ENCODE measurements at places on chromosomes 12 and 14. TPM values are rescaled to one million over a fixed set of nuclear protein-coding genes. Genes with fewer than 3 reads are reported as not detected.

The TAS2R42 gene
- not detected for polyA plus RNA-seq

DNA sequence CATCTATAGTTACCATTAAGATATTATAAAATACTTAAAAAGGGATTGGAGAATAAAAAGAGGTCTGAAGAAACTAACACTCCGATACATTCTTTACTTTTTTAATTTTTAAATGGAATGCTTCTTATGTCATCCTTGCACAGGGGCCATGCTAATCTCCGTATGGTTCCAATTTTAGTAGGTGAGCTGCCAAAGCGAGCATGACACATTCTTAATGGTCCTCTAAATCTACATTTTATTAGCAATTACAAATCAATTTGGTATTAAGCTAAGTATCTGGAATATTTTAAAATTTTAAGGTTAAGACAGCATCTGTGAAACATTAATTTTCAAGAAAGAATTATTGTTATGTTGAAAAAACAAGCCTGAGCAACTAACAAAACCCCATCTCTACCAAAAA, 6.2 kb upstream of the ARID4A start:
- peak; percentile 65 for DNase-seq

The HIGD1C gene
- polyA plus RNA-seq = not detected

The NUBPL gene
- polyA plus RNA-seq = 9.8 TPM

DNA sequence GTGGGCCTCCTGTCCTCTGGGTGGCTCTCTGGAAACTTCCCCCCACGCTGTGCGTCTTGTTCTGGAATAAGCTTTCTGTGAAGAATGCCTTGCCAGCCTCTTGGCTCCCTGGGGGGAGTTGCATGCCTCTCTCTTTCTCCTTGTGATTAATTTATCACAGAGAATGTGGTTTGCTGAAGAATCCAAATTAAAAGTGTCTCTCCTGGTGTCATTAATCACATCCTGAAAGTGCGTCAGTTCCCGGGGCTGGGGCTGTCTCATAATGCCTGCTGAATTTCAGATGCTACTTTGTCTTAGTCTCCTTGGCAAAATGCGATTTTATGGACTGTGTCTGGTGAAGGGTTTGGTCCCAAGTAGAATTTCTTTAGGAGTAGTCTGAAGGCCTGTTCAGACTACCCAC, 787.7 kb upstream of the TMEM132C start:
- DNase-seq = peak; percentile 27

The ASCL1 gene
- not detected for polyA plus RNA-seq

DNA sequence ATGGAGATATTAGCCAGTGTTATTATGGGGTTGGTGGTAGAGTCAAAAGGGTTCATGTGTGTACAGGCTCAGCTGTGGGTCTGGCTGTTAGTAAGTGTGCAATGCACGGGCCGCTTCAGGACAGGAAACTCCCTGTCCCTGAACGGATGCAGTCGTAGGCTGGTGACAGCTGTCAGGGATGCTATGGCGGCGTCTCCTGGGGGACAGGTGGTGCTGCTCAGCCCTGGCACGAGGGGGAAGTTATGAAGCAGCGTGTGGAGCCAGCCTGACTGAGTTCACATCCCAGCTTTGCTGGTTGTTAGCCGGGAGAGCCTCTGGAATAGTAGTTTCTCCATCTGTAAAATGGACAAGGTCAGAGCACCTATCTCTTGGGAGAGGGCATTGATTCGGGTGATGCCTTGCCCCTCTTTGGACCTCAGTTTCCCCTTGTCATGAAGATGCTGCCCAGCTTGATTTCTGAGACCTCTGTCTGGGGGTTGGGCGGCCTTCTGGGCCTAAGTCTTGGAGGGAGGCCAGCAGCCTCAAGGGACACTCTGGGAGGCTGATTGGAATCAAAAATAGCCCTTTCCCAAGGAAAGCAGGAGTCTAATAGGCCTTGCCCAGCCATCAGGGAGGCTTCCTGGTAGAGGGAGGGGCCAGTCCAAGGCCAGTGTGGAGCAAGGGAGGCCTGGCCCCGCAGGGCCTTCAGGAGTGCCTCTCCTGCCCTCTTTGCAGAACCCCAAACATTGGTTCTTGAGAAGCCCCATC, 7.1 kb downstream of the ASB2 start:
- no peak for DNase-seq

The DBX2 gene
- polyA plus RNA-seq = not detected

GRCh38 chr14:99325016-99325415, 53.0 kb upstream of the BCL11B start:
- DNase-seq = no peak

The SAMD15 gene
- polyA plus RNA-seq = 0.95 TPM

DNA sequence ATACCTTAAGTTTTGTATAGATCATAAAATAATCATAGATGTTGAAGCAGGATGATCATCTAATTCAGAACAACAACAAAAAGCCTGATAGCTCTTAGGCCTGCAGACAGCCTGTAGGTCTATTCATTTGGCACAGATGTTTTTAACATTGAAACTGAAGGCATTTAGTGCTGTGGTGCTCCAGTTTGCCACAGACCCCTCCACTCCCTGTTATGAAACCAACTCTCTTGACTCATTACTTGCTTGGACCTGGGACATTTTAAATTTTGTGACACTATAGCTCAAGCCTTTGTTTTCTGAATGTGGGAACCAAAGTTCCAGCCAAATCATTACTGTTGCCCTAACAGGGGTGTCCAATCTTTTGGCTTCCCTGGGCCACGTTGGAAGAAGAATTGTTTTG, 9.1 kb downstream of the PRKCH start:
- no peak for DNase-seq

The SOAT2 gene
- 0.33 TPM for polyA plus RNA-seq

DNA sequence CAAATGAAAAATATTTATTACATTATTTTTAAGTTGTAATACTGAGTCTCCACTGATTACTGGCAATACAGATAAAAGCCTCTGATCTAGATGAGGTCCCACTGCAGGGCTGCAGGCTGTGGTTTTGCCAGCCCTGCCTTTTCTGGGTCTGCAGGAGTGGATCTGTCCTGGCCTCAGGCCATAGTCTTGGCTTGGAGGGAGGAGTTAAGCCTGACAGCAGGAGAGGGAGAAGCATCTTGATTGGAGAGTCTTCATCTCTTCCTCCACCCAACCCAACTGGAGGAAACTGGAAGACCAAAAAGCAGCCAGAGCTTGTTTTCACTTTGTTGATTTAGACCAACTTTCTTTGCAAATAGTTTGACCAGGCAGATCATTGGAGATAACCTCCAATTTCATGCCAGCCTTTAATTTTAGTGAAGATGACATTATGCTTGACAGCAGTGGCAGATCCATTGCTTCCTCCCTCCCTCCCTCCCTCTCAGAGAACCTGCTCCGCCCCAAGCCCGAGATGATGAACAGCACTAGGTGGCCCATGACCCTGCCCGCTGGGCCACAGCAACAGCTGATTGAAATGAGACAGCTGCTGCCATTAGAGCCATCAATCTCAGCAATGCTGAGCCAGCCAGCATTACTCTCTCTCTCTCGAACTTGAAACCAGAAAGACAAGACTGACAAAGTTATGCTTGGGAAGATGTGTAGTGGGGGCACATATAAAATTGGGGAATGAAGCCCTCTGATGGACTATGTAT, 222.4 kb downstream of the GLT1D1 start:
- no peak for DNase-seq

- DNase-seq = peak; percentile 18
Measured at GRCh38 chr12:68505970-68506369, 104.7 kb upstream of the RAP1B start.

DNA sequence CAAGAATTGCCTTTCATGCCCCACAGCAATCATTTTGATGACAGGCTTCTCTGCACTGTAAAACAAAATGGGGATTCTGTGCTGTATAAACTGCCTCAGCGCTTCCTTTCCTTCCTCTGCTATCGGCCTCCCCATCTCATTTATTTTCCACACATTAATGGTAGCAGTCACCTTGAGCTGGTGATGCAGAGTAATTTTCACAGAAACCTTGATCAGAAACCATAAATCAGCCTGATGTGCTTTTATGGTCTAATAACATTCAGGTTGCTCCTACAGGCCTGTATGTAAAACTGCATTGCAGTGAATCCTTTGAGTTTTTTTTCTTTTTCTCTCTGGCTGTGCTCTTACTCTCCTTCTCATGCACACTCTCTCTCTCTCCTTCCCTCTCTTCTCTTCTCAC, 578.4 kb upstream of the STXBP6 start:
- DNase-seq = no peak

GRCh38 chr12:6840761-6841515, at the start of gene GNB3:
TSS of gene GNB3 (plus strand) at chr12:6840925. CDS start at chr12:6841288, 363 bp downstream.
- no peak for DNase-seq

GRCh38 chr12:94962670-94963069, 40.8 kb downstream of the NDUFA12 start:
- DNase-seq = no peak

- peak; percentile 80 for DNase-seq
Measured at GRCh38 chr14:63727231-63727735, 582 bp downstream of the SGPP1 start.

DNA sequence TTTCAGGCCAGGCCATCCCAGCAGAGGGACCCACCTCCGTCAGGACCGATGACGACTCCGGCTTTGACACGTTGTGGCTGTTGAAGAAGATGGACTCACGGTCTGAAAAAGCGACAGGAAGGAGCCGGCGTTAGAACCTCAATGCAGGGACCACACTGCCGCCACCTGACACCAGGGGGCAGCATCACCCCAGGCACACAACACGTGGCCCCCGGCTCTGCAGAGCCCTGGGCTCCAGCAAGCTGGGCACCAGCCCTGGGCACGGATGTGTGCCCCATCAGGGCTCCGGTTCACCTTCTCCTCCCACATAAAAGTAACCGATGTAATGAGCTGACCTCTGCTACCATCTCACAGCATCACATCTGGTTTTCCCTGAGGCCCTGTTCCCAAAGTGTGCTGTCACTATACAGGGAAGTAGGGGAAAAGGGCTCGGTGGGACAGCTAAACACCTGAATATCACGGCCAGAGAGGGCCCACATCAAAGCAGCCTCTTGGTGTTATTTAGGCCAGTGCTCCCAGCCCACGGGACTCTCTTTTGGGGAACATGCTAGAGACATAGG, 29.0 kb downstream of the CHGA start:
- DNase-seq = peak; percentile 74

GRCh38 chr12:119692410-119692809, 24.5 kb downstream of the PRKAB1 start:
- no peak for DNase-seq

The STAT2 gene
- polyA plus RNA-seq = 104 TPM

DNA sequence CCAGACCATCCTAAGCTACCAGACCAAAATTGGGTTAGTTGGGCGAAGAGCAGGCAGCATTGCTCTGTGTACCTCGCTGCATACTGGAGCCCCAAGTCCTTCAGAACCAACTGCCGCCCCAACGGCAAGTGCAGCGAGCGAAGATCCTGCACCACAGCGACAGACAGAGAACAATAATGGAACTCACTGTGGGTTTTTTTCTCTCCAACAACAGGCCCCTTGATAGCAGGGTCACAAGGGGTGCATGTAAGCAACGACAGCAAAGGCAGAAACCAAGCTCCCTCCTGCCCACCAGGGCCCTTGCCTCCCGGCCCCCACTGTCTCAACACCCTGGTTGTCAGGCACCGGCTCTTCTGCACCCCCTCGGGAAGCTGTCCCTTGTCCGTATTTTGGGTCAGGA, 39.0 kb downstream of the RNF34 start:
- no peak for DNase-seq

The ADAM20 gene
- polyA plus RNA-seq = not detected

DNA sequence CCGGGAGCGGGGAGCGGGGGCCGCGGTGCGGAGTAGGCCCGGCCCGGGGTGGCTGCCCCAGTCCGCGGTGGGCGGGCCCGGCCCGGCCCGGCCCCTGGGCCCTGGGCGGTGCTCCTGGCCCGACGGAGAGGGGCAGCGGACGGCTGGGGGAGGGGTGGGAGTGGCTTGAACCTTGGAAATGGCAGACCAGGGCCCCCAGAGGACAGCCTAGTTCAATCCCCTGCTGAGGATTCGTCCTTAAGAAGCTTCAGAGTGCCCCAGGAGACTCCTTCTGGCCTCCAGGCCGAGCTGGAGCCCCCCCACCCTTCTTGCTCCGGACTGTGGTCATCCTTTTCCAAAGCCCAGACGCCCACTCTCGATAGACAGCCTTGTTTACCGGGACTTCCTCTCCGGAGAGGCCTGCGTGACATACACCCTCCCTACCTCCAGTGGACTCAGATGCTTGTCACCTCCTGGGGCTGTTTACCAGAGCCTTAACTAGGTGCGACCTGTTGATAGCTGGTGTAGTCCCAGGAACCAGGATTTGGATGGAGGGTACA, 458 bp downstream of the KHNYN start:
- peak; percentile 91 for DNase-seq

DNA sequence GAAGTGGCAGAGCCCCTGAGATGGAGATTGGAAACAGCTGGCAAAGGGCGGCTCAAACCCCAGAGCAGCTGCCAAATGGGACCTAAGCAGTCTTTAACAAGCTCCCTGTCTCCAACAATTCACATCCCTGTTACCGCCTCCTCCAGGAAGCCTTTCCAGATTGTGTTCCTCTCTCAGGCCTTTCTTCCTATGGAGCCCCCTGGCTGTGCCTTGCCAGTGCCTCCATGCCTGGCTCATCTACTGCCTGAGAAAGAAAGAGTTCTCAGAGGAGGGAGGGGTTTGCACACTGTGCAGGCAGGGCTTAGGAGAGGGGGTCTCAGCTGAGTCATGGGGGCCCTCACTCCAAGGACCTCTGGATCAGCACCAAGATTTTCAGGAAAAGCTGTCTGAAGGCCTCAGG, 8.8 kb upstream of the KRT74 start:
- no peak for DNase-seq

The KLRC4 gene
- not detected for polyA plus RNA-seq

The SLC6A15 gene
- 2.0 TPM for polyA plus RNA-seq

- DNase-seq = no peak
Measured at GRCh38 chr14:96635850-96636249, 133.7 kb downstream of the PAPOLA start.

DNA sequence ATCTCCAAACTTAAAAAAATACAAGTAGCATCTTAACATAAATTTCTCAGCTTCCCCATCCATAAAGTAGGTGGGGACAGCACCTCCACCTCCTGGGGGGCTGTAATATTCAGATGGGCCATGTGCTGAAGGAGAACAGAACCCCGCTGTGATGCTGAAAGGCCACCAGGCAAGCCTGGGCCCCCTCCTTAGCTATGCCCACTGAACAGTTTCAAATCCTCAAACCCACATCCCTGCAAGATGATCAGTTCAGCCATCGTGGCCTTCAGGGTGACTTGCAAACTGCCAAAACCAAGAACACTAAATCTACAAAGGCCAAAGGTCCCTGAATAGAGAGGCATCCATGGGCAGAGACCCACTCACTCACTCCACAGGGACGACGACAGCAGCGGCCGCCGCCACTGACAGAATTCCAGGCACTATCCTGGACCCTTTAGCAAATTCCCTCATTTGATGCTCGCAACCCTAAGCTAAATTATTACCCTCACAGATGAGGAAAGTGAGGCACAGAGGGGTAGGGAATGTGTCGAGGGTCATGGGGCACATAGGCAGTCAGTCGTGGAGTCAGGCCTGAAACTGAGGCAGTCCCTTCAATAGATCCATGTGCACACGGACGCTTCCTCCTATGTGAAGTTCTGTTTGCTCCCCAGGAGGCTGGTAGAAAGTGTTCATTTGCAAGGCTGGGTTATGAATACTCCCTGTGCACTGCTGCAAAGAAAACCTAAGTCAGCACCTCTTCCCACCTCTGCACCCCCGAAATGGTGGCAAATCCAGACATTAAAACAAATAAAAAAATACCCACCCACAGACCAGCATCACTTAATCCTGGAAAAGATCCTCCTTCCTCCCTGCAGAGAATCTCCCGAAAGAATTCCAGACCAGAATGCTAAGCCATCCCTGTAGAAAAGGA, 5.9 kb downstream of the ITPK1 start:
- DNase-seq = no peak
